SJCRH30 (cell line): ENCODE measurements at places on chromosomes 7 and 10. TPM values are rescaled to one million over a fixed set of nuclear protein-coding genes. Genes with fewer than 3 reads are reported as not detected.
A peak's percentile ranks its signal among the peaks of the same experiment; 100 is the strongest.

- DNase-seq, result no peak
Measured at GRCh38 chr7:148800677-148801076, 83.4 kb downstream of the EZH2 start.

- DNase-seq, result no peak
Measured at GRCh38 chr7:21293771-21294170, 134.1 kb upstream of the SP4 start.

GRCh38 chr7:41629711-41630111 is 73.2 kb downstream of the INHBA start:
- DNase-seq, result no peak

DNA sequence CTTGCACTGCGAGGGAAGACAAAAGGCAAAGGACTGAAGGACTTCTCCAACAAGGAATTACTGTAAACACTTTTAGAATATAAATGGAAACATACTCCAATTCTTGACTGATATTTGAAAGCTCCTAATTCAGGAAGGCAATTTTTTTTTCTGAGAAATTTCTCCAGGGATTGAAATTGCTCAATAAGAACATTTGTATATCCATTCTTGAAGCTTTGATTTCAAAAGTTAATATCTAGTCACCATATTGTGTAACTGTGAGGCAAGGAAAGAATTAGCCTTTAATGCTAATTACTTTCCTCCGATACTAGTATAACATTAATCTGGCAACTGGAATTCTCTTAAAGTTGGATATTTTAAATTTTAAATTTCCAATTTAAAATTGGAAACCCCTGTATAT is 188.4 kb upstream of the COL1A2 start:
- DNase-seq, result no peak

DNA sequence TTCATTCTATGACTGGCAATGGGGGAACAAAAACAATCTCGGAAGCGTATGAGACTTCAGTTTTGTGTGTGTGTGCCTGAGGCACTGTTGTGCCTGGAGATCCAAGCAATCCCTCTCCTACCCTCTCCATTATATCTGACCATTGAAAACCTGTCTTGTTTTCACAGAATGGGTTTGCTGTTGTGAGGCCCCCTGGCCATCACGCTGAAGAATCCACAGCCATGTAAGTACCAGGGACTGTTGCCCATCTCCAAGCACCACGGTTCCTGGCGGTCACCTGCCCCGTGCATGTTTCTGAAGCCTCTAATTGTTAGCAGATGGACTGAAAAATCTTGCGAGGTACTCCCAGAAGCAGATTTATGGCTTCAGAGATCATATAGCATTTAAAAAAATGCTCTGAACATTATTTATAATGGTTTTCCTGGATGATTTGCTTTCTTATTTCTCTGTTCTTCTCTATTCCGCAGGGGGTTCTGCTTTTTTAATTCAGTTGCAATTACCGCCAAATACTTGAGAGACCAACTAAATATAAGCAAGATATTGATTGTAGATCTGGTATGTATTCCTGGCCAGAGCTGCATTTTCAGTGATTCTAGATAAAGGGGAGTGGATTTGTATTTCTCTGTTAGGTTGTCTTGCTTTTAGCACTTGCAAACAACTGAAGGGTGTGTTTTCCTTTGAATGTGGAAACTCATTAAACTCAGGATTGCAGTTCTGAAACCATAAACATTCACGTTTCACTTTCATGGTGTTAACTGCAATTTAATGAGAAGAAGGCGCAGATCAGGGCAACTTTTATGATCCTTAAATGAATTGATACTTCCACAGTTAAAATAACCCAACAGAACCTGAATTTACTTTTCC is 288.2 kb downstream of the TWIST1 start:
- DNase-seq, result no peak

DNA sequence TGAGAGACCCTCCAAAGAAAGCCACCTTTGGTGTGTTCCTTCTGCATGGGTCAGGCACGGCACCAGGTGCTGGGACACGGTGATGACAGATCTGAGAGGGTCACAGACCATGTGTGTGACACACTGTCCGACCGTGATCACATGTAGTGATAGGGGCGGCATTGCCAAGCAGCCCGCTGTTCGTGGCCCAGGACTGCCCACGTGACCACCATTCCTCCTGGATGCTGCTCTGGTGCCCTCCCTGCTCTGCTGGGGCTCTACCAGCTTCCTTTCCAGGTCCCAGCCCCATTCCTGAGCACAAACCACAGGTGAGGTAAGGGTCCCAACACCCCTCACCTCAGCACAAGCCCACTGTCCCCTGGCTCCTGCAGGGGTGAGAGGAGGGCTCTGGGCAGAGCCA is 10.1 kb upstream of the SLC18A3 start:
- DNase-seq, result no peak

GRCh38 chr7:137328373-137329120 is 15.0 kb downstream of the PTN start:
- DNase-seq, result no peak

GRCh38 chr10:110340816-110341215 is 36.1 kb upstream of the SMNDC1 start:
- no peak for DNase-seq

- DNase-seq, result peak; percentile 95
Measured at GRCh38 chr7:134891262-134891695, 95.0 kb upstream of the AGBL3 start.

DNA sequence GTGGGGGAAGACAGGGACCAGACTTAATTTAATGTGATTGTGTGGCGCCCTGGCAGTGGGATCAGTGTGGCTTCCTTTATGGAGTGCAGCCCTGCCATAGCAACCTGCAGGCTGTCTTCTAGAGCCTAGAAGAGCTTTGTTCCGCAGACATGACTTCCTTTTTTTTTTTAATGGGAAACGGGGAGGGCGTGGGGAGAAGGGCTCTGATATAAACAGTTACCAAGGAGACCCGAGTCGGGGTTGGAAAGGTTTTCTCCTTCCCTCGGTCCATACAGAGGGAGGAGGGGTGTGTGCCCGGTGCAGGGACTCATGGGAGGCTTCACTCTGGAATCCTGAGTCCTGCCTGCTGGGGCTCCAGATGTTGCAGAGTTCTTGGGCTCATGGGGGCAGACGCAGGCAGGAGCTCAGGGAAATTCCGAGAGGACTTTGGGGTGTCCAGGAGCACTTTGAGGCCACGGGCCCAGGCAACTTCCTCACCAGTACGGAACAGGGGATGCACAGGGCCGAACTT is 26.9 kb downstream of the TMEM120A start:
- no peak for DNase-seq

DNA sequence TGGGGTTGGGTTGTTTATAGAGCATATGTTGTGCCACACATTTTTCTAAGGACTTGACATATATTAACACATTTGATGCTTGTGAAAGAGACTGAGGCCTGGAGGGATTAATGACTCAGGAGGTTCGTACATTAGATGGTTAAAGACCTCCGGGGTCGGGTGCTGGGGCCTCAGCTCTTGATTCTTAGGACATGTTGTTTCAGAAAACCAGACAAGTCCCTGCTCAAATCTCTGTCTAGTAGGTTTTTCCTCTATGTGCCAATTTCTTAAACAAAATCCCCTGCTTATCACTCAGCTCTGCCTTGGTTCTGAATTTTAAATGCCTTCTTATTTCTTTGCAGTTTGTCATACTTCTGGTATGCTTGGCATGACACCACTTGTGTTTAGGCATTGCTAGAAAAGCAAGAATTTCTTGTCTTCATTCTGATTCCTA is 5.8 kb downstream of the UPP1 start:
- no peak for DNase-seq

GRCh38 chr10:61900829-61901792 is at the start of gene ARID5B:
TSS of gene ARID5B (plus strand) at chr10:61901699. CDS start at chr10:61901710, 11 bp downstream.
- DNase-seq, result peak; percentile 73

TET1 gene
- 12.8 and 13.0 TPM in 2 replicates for total RNA-seq

CAPZA2 gene
- 167 and 188 TPM in 2 replicates for total RNA-seq

TCERG1L gene
- not detected in 2 replicates for total RNA-seq

SOSTDC1 gene
- 6.2 and 7.3 TPM in 2 replicates for total RNA-seq

CAV2 gene
- 21.6 and 25.2 TPM in 2 replicates for total RNA-seq

CYP3A4 gene
- total RNA-seq, result not detected in 2 replicates

HMX3 gene
- total RNA-seq, result 0.12 and 0.23 TPM in 2 replicates

EFCAB10 gene
- 0.06 TPM in 1 of 2 replicates, not detected in the other for total RNA-seq

GDF2 gene
- total RNA-seq, result not detected in 2 replicates
